NCI-H524 treated with DMSO at 0.1 percent for 48 hours (cell line): ENCODE measurements at places on chromosomes 1 and 21.
A peak's percentile ranks its signal among the peaks of the same experiment; 100 is the strongest.

DNA sequence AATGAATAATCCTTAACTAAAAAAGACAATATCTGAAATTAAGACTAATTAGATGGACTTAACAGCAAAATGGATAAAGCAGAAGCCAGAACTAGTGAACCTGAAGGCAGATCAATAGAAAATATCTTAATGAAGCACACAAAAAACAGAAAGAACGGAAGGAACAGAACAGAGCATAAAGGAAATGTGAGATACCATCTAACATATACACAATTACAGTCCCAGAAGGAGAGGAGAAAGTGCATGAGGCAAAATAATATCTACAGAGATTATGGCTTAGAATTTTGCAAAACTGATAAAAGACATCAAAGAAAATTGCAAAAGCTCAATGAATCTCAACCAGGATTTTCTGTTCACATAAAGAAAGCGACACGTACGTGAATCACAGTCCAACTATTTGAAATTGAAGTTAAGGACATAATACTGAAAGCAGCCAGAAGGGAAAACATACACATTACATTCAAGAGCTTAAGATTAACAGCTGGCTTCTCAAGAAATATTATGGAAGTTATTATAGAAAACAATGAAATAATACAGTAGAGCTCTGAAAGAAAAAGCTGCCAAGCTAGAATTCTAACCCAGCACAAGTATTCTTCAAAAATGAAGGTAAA is 182.0 kb downstream of the CDC42BPA start:
- DNase-seq = peak; percentile 3

- DNase-seq = no peak
These were observed 150.5 kb downstream of the DPYD start for GRCh38 chr1:97770376-97770775.

DNA sequence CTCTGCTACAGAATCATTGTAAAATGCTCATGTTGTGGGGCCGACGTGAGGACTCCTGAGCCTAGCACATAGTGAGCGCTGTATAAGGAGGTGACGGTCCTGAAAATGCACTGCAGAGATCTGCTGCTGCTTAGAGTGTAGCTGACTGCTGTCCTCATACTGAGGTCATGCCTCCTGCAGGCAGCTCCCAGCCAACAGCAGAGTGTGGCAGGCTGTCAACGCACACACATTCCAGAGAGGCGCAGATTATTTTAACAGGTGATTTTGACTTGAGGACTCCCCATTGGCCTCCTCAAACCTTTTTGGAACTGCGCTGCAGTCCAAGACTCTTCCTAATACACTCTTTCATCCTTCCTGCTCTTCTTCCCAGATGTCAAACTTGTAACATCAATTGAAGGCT is 119.8 kb upstream of the KCNJ6 start:
- no peak for DNase-seq

DNA sequence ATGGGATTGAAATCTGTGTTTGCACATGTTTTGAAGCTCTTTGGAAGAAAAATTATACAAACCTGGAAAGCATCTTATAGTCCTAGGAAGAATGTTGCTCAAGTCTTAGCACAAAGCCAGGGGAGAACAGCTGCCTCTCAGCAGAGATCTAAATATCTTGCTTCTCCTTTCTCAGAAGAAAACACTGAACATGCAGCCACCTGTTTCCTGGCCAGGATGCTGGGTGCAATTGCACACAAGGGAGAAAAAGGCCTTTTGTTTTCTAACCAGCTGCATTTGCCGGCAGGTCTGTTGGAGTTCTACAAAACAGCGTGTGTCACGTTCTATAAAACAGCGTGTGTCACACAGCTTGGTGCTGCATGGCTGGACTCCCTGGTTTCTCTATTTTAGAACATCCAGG is 259.6 kb upstream of the PLD5 start:
- DNase-seq = no peak

DNA sequence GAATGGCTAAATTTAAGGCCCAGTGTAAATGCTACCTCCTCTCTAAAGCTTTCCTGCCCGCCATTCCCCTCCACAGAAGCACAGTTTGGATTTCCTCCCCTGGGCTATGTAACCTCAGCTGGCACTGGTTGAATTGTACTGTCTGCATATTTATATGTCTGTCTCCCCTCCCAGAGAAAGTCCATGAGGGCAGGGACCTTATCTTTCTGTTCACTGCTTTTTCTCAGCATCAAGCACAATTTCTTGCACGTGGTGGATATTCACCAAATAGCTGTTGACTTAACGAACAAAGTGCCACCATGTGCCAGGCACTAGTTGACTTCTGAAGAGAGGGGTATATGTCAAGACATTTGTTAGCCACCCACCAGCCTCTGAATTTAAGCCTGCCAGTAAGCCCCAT is 9.5 kb upstream of the PDIK1L start:
- no peak for DNase-seq

GRCh38 chr1:115218699-115219098 is 119.3 kb downstream of the NGF start:
- no peak for DNase-seq
